ENCODE measurements at places on chromosomes 1 and 21.

GRCh38 chr1:106962591-106962990 is 93.9 kb upstream of the PRMT6 start:
- DNase-seq, result no peak

- peak; percentile 9 for DNase-seq
Measured at GRCh38 chr1:98675282-98675681, 13.8 kb downstream of the SNX7 start.

- no peak for DNase-seq
Measured at GRCh38 chr1:160374306-160375110, 7.6 kb downstream of the NHLH1 start.

- DNase-seq, result no peak
Measured at GRCh38 chr1:38533772-38534472, 325.6 kb downstream of the RRAGC start.

GRCh38 chr1:217911908-217912307 is 280.8 kb downstream of the SPATA17 start:
- DNase-seq, result no peak

Measured in fibroblast of villous mesenchyme (primary cell).